ENCODE measurements at places on chromosomes 11 and 22.

- DNase-seq, result no peak
Measured at GRCh38 chr22:41636467-41636866, 15.4 kb downstream of the XRCC6 start.

GRCh38 chr11:116614306-116615210 is 158.2 kb downstream of the BUD13 start:
- no peak for DNase-seq

DNA sequence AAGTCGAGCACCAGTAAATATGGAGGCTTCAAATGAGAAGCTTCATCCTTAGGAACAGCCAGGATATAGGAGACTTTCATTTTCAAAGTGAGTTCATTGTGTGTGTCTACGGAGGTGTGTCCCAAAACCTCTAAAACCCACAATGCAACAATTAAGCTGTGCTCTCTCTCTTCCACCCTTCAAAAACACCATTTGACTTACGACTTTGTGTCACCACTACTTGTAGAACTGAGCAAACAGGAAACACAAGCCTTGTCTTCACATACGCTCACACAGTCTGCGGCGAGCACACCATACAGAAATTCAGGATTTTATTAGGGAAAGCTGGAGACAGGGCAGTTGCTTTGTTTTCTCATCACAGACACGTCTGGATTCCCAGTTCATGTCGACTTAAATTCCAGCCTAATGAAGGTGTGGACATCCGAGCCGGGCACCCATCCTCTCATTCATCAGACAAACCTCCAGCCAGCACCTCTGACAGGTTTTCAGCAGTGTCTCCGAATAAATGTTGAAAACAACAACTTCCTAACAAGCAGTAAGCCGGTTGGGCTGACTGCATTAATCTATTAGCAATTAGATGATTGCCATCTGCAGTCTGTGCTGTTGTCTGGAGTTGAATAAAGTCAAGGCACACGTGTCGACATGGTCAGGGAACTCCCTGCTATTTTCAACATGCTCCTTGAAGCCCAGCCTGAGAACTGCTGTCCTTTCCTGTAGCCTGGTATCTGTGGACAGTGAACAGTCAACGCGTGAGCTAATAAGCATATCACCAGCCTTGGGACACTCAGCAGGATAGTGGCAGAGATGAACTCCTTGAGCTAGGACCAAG is 1411.1 kb downstream of the BRD1 start:
- DNase-seq, result no peak

- no peak for DNase-seq
Measured at GRCh38 chr22:49527611-49528419, 299.9 kb downstream of the BRD1 start.

DNA sequence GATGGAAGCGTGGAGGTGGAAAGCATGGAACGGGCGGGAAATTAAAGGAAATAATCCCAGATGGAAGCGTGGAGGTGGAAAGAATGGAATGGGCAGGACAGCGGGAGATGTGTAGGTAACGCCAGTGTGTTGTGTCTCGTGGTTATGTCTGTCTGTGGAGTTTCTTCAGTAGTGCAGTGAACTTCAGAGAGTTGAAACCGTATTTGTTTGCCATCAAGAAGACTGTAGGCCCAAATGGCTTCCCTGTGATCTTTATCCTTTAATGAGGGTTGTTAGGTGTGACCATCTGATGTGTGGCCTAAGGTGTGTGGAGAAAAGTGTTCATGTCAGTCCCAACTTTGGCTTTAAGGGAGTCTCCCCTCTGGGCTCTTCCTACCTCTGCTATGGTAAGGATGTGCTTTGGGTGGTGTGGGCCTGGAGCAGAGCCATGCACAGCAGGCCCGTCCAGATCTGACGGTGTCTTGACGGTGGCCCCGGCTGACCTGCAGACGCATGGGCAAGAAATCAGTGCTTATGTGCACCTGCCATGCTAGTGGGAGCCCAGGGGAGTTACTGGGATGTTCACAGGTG is 39.6 kb downstream of the AP2A2 start:
- DNase-seq, result no peak

DNA sequence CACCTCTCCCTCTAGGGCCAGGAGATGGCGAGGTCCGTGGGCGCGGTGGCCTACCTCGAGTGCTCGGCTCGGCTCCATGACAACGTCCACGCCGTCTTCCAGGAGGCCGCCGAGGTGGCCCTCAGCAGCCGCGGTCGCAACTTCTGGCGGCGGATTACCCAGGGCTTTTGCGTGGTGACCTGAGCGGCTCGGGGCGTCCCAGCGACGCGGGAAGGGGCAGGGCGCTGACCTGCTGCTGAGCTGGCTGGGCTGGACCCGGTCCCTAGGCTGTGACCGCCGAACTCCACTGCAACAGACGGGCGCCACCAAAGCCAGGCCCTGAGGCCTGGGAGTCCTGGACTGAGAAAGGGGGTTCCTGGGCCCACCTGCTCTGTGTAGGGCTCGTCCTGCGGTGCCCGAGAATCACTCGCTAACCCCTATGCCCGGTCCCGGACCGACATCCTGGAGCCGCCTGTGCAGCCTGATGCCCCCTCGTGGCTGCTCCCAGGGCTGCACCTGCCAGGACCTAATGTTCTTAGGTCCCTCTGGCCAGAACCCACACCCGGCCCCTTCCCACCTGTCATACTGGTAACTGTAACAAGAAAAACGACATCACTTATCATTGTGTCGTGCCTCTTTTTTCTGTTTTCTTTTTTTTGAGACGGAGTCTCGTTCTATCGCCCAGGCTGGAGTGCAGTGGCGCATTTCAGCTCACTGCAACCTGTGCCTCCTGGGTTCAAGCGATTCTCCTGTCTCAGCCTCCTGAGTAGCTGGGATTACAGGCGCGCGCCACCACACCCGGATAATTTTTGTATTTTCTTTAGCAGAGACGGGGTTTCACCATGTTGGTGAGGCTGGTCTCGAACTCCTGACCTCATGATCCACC is 15.0 kb downstream of the RHOD start:
- no peak for DNase-seq

GRCh38 chr11:65826984-65827735 is 6.6 kb upstream of the SNX32 start:
- DNase-seq, result peak; percentile 72

- no peak for DNase-seq
Measured at GRCh38 chr22:38067761-38068360, 10.7 kb downstream of the PICK1 start.

GRCh38 chr11:129694966-129695365 is 120.7 kb upstream of the TMEM45B start:
- DNase-seq, result no peak

GRCh38 chr22:18065256-18065655 is 12.5 kb upstream of the PEX26 start:
- DNase-seq, result no peak

DNA sequence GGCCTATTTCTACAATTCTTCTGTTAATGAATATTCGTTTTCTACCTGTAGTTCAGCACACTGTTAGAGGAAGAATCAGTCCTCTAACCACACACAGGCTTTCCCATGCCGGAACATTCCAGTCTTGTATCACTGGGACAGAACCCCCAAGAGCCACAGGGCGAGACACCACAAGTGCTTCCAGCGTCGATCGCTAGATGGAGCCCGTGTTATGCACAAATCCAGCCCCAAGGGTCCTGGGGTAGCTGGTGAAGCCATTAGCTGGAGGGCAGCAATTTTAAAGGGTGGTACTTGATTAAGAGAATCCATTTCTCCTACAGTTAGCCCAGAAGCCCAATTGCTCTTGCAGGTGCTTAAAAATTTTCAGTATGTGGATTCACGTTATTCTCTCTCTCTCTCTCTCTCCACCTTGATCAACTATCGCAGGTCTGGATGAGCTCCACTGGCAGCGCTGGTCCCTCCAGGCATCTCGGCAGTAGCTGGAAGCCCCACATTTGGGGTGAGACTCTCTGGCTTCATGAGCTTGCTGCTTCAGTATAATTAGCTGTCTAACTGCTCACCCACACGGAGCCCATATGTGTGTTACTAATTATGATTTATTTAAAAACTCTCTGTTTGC is 148.2 kb upstream of the SNX19 start:
- peak; percentile 60 for DNase-seq

DNA sequence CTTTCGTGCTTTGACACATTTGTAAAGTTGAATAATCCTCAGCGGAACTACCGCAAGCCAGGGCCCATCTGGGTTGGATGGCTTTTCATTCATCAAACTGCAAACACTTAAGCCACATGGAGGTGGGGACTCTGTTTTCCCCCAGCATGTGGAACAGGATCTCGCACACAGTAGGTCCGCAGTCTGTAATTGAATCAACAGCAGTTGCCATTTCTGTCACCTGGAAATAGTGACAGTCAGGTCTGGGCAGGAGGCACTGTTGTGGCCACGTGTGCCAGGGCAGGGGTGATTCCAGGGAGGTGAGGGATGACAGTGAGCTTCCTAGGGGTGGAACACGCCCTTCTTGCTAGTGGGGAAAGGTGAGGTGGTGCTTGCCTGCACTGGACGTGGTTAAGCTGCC is 50.7 kb upstream of the ANO1 start:
- DNase-seq, result no peak

GRCh38 chr11:66069715-66070603 is at the start of gene PACS1:
TSS of gene PACS1 (plus strand) at chr11:66070272. CDS start at chr11:66070487, 215 bp downstream.
- peak; percentile 38 for DNase-seq

GRCh38 chr11:33533386-33534052 is 167.1 kb downstream of the C11orf91 start:
- DNase-seq, result no peak

DNA sequence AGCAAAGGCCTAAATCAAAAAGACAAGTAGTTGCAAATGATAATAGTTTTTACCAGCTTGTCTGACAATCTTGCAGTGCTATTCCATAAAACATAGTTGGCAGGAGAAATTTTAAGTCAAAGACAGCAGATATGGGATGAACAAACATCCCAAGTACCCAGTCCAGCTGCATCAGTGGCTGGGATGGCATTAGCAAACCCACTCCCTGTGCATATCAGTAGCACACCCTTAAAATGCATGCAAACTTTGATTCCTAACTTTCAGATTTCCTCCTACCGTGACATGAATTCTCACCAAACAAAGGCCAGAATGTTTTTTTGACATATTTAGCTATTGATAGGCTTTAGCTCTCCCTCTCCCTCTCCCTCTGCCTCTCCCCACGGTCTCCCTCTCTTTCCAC is 27.8 kb upstream of the CCDC86 start:
- DNase-seq, result no peak

- no peak for DNase-seq
Measured at GRCh38 chr22:49629586-49630447, 197.9 kb downstream of the BRD1 start.

DNA sequence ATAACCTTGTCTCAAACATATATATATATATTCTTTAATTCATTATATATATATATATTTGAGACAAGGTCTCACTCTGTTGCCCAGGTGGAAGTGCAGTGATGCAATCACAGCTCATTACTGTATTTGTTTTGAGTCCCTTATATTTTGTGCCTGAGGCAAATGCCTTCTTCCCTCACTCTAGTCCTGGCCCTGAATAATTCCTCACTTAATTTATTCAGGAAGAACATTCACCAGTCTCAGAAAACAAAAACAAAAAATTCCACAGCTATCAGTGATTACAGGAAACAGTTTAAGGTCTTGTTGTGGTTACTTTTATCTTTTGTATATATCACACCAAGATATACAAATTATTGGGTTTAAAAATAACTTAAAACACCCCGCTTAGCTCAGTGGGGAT is 155.7 kb downstream of the CWF19L2 start:
- DNase-seq, result no peak

DNA sequence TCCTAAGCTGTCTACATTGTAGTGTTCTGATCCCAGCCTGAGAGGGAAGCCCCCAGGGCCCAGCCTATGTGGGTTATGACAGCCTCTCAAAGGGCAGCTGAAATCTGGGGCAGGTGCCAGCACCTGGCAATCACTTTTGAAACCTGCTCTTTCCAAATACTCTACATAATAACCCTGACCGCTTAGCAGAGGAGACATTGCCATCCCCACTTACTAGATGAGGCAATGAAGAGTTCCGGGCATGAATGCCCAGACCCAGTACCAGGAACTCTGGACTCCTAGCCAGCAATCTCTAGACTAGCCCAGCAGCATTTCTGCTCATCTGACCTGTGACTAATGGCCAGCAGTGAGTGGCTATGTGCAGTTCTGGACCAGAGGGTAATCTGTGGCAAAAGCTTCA is 412.4 kb upstream of the CADM1 start:
- DNase-seq, result no peak

DNA sequence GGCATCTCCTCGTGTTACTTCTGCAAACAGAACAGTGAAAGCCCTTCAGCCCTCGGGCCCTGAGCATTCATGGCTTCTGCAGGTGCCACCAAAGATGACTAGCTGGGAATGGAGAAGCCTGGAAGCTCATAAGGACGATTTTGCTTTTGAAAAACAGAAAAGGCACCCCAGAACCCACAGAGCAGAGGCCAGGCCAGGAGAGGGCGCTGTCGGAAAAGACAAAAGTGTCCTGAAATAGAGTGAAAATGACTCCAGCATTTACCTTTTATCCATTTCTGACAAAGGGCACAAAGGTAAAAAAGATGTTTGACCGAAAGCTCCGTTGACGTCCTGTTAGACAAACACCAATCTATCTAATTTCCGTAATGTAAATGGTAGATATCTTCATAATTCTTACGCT is 37.6 kb downstream of the ZNF195 start:
- no peak for DNase-seq

GRCh38 chr11:129814244-129815014 is 1.2 kb upstream of the TMEM45B start:
- DNase-seq, result no peak

- no peak for DNase-seq
Measured at GRCh38 chr11:20034941-20035340, 125.3 kb downstream of the DBX1 start.

DNA sequence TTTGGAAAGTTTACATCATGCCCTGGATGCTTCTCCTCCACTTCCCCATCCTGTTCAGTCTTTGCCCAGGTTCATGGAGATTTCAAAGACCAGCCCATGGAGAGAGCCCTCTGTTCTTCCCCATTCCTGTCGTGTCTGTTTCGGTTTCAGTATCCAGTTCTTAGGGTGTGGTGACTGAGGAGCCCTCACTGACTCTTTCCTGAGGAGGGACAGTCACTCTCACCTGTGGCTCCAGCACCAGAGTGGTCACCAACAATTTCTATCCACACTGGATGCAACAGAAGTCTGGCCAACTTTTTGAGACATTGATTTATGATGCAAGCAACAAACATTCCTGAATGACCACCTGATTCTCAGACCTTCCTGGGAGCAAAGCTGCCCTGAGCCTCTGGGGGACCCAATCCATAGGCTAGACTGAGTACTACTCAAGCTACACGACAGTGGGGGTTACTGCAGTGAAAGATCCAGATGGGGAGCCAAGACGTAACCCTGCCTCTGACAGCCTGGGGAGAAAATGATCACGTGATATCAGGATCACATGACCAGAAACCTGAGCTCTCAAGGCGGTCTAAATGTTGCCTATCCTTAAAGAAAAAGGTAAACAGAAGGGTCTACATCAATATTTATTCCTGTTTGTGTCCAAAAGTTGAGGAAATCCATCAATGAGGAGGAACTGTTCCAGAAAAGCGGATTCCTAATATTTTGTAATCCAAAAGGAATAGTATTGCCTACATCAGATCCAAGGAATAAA is 76.2 kb upstream of the VPREB1 start:
- DNase-seq, result peak; percentile 82

DNA sequence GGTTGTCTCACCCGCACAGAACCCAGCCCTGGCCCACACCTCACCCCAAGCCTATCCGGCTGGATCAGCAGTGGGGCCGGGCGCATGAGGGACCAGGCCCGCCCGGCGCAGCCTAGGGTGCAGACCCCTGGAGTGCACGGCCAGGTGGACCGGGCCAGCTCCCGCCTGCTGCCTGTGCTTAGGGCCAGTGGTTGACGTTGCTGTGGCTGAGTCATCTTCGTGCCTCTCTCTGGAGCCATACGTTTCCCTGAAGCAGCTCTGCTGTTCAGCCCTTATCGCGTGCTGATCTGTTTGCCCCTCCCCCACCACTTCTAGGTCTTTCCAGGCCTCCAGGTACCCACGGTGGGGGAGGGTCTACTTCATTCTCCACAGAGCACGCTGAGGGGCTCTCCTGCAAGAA is 39.5 kb downstream of the CDKN1C start:
- no peak for DNase-seq
